Stimulated activated CD4-positive, alpha-beta T cell treated with anti-CD3 and anti-CD28 coated beads, TNF-alpha, amount 100 ng/mL, for 1 hour (primary cell): ENCODE measurements at places on chromosomes 7 and 10.

- DNase-seq: no peak
These were observed 185.0 kb downstream of the STK31 start for GRCh38 chr7:23894892-23895569.

- DNase-seq: no peak
These were observed 160.8 kb downstream of the ZNF438 start for GRCh38 chr10:30870896-30871295.

GRCh38 chr7:84331616-84332015 is 137.0 kb upstream of the SEMA3A start:
- no peak for DNase-seq

DNA sequence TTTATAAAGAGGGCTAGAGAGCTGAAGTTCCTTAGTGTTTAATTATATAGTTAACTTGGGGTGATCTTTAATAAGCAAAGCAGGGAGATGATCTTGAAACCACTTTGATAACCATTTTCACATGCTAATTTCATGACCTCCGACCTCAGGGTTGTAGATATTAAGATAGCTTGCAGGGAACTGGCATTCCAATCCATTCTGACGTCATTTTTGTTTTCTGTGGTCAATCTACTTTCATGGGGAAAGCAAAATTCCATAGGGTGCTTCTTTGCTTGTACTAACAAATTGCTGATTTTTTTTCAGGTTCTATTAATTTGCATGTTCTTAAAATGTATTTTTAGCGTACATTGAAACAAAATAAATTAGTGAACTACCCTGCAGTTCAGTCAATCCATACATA is 139.3 kb downstream of the CDCA7L start:
- no peak for DNase-seq

DNA sequence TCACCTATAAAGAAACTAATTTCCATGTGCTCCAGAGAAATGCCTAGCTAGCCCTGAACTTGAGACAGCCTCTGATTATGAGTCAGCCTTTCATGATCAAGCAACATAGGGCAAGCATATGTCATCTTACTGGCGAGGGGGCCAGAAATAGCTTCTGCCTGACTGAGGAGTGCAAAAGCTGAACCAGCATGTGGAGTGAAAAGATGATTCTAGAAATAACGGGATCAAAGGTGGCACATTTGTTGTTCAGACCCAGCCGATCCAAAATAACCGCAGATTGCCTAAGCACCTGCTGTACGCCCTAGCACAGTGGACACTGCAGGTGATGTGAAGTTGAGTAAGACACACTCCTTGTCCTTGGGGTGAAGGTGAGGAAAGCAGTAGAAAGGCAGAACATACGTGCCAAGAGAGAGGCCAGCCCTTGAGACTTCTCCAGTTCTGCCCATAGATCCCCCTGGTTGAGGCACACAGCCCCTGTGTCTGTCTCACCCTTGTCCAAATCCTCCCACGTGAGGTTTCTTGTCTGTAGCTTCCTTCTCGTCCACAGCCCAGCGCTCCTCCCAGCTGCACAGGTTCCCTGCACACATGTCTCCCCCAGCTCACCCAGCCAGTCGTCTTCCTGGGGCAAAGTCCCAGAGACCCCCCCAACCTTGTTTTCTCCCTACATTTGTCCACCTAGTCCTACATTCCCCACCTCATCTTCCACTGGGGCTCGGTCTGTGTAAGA is 2.8 kb upstream of the BCL7B start:
- no peak for DNase-seq

DNA sequence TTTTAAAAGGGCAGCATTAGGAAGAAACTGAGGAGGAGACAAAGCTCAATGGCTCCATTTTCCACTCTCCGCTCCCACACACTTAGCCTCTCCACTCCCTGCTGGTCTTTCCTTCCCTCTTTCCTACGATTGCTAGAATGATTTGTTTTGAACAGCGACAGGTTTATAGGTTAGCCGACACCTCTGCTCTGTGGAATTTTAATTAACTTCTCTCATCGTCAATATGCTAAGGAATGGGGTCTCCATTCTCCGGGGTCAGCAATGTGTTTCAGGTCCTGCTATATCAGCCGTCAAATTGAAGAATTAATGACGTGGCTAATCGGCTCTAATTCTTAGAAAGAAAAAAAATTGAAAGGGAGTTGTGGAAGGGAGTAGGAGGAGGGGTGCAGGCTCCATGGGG is 28.9 kb downstream of the FBXW4 start:
- no peak for DNase-seq

DNA sequence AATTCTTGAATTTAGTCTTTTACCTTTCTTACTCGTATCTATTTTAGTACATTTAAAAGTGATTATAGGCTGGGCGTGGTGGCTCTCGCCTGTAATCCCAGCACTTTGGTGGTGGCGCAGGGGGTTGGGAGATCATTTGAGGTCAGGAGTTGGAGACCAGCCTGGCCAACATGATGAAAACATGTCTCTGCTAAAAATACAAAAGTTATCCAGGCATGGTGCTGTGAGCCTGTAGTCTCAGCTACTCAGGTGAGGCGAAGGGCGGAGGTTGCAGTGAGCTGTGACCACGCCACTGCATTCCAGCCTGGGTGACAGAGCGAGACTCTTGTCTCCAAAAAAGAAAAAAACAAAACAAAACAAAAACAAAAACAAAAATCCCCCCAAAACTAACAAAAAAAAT is 12.2 kb downstream of the PRKCQ start:
- DNase-seq: no peak

- DNase-seq: no peak
These were observed 5.4 kb downstream of the PPP2R2D start for GRCh38 chr10:131906269-131906639.

DNA sequence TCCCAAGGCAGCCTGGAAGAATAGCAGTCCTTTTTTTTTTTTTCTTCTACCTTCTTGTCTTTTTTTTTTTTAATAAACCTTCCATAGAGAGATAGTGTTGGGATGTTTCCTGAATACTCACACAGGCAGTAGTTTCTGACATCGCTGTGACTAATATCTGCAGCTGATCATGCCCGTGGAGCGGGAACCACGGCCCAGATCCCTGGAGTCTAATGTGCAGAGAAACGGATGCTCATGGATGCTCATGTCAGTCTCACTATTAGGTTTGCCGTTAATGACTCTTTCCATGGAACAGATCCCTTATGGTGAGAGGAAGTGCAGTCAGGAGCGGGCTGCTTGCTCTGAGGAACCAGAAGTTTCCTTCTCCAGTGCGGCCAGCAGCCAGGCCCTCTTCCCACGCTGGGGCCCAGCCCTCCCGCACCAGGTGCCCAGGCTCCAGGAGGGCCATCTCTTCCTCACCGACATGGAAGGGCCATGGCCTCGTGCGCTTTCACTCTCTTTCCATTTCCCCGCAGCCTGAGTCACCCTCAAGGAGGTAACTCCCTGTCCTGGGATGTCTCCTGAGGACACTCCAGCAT is 132.5 kb downstream of the WDR37 start:
- no peak for DNase-seq

GRCh38 chr10:10047426-10047825 is 970.2 kb upstream of the CELF2 start:
- no peak for DNase-seq

DNA sequence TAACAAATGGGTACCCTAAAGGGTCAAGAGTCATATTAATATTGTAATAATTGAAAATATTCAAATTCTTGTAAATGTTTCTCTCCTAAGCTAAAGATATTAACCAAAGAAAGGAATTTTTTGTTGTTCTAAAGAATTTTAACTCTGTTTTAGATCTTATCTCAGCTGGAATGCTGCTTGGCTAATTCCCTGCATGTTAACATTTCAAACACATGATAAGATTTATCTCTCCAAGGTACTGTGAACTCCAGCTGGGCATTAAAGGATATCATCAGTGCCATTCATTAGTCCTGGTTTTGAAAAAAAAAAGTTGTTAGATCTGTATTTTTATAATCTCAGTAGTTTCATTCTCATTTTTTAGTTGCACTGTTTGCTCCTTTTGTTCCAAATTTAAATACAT is 76.9 kb downstream of the MAPK8 start:
- DNase-seq: no peak

- no peak for DNase-seq
These were observed 53.5 kb downstream of the GLI3 start for GRCh38 chr7:42183547-42183946.

GRCh38 chr10:84469470-84469869 is 141.1 kb downstream of the CCSER2 start:
- DNase-seq: no peak

GRCh38 chr7:77426052-77426404 is 9.9 kb upstream of the GSAP start:
- DNase-seq: no peak
